ENCODE measurements at places on chromosomes 13 and 19.

GRCh38 chr13:44797685-44798084 lies 191.6 kb downstream of the NUFIP1 start:
- DNase-seq: no peak

DNA sequence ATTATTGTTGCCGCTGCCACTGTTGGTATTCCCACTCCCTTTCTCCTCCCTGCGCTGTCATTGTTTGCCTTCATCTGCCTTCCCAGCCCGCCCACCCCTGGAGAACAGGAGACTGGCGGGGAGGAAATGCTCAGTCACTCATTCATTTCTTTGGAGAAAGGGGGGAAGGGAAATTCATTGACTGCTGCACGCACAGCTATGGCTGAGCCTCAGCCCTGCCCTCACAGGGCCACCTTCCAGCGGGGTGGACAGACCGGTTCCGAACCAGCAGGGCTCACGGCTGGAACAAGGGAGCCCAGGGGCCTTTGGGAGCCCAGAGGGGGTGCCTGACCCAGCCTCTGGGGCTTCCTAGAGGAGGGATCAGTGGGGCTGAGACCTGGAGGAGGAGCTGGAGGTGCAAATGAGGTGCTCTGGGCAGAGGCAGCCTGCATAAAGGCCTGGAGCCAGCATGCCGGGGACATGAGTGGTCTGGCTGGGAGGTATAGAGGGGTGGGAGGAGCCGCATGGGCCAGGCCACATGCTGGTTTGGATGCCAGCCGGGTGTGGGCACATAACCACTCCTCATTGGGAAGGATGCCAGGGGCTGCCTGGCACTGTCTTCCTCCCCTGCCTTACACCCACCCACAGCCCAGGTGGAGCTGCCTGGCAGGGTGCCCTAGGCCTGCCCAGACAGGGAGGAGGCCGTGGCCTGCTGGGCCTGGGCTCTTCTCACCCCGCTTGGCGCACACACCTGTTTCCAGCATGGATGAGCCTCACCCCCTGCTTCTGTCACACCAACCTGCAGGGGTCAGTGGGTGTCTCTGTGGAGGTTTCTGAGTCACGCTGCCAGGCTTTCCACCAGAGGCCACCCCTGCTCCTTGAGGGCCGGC lies 26.8 kb downstream of the PPP5C start:
- DNase-seq: no peak

GRCh38 chr13:106651442-106651841 lies 83.5 kb upstream of the ARGLU1 start:
- no peak for DNase-seq

- DNase-seq: no peak
These were observed 2810.0 kb downstream of the PCDH9 start for GRCh38 chr13:64420181-64420580.

DNA sequence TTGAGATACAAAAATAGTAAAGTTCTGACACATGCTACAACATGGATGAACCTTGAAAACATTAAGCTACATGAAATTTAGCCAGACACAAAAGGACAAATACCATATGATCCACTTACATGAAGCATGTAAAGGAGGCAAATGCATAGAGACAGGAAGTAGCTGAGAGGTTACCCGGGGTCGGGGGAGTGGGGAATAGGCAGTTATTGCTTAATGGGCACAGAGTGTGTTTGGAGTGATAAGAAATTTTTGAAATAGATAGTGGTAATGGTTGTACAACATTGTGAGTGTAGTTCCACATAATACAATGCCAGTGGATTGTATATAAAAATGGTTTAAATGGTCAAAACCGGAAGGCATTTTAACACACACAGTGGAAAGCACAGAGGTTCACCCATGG lies 4.3 kb downstream of the N4BP2L1 start:
- DNase-seq: no peak

GRCh38 chr19:19043481-19043880 lies 10.1 kb downstream of the ARMC6 start:
- no peak for DNase-seq

DNA sequence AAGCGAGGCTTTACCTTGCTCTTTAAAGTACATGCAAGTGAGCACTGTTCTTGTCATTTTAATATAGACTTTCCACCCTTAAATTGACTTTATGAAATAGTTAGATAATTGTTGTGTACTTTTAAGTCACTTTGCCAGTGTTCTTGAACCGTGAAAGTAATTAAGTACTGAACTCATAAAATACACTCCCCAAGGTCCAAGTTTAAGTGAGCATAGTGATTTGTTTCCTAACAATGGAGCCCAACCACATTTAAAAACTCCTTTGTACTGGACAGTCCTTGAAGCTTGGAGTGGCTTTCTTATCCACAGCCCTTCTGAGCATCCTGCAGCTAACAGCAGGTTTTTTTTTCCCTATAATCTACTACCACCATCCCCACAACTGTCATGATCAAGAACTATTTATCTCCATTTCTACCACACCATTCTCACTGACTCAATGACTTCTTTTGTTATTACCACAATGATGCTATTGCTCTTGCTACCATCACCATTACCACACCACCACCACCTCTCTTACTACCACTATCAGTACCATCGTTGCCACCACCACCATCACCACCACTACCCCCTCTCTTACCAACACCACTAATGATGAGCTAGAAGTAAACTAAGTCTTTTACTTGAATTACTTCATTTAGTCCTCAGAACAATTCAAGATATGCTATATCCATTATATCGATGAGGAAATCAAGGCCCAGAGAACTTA lies 452.6 kb downstream of the DIAPH3 start:
- no peak for DNase-seq

DNA sequence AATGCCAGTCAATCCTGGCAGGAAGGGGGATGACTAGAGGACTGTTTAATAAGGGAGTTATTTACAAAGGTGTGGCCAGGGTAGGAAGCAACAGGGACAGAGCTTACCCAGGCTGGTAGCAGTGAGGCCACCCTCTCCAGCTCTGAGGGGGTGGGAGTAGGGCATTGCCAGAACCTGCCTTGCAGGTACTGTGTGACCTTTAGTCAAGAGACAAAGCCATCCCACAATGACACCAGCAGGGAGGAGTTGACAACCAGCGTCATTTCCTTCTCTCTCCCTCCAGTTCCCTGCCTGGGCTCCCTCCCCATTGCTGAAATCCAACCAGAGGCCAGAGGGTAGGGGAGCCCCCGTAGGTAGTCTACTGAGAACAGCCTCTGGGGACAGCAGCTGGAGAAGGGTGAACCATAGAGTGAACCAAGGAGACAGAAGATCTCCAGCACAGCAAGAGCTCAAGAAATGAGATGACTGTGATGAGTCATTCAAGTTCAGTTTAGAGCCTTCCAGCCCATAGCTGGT lies 33.3 kb upstream of the SPATA13 start:
- no peak for DNase-seq

GRCh38 chr19:30001791-30002190 lies 59.8 kb downstream of the URI1 start:
- DNase-seq: no peak

DNA sequence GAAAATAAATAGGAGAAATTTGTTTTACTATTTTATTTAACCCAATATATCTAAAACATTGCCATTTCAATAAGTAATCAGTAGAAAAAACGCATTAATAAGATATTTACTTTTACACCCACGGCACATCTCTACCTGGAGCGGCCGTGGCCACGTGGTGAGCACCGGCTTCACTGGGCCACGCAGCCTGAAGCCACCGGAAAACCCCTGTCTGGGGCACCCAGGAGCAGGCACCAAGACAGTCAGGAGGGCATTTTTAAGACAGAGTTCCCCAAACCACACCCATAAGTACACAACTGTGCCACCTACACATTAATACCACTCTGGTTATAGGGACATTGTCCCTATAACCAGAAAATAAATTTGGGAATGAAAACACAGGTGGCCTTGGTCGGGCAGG lies 80.9 kb downstream of the SPACA7 start:
- DNase-seq: no peak

- DNase-seq: no peak
These were observed 55.0 kb downstream of the LATS2 start for GRCh38 chr13:21006141-21007005.

GRCh38 chr19:1110809-1111640 lies 7.2 kb downstream of the GPX4 start:
- no peak for DNase-seq

GRCh38 chr13:76363682-76364289 lies 522.4 kb downstream of the KCTD12 start:
- no peak for DNase-seq

- DNase-seq: no peak
These were observed 99.4 kb downstream of the MIPEP start for GRCh38 chr13:23789576-23790346.

- DNase-seq: no peak
These were observed 9.7 kb downstream of the CTU1 start for GRCh38 chr19:51098365-51099046.

GRCh38 chr19:16896146-16897028 lies 7.6 kb downstream of the F2RL3 start:
- DNase-seq: no peak

DNA sequence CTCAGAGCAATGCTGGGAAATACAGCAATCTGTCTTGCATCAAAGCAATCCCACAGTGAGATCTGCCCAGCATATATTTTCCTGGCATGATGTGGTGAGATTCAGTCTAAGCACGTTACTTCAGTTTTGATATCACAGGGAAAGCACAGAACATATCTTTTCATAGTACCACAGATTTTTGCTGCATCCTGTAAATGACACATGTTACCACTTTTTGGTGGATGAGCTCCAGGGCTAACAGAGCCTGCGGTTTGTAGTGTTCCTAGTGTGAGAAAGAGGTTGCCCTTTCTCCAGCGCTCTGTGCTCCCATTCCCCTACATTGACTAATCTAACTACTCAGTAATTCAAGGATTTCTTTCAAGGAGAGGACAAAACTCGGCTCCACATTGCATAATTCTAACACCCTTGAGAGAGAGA lies 409.0 kb downstream of the GPC6 start:
- DNase-seq: peak; percentile 21

DNA sequence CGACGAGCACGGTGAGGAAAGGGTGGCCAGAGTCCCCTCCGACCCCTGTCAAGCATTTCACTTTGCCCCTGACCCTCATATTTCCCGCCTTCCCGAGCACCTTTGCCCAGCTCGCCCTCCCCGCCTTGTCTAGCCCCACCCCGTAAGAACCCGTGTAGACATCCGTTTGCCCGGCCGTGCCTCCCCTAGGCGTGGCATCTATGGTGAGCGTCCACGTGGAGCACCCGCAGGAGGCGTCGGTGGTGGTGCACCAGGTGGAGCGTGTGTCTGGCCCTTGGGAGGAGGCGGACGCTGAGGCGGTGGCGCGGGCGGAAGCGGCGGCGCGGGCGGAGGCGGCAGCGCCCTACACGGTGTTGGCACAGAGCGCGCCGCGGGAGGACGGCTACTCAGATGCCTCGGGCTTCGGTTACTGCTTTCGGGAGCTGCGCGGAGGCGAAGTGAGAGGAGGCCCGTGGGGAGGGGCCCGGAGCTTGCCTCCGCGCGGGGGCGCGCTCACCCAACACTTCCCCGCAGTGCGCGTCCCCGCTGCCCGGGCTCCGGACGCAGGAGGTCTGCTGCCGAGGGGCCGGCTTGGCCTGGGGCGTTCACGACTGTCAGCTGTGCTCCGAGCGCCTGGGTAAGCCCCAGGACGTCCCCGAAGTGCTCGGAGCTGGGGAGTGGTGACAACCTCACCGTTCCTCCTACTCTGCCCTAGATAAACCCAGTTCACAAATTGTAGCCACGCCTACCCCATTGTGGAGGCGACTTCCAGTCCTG lies 4.2 kb downstream of the LTBP4 start:
- no peak for DNase-seq

DNA sequence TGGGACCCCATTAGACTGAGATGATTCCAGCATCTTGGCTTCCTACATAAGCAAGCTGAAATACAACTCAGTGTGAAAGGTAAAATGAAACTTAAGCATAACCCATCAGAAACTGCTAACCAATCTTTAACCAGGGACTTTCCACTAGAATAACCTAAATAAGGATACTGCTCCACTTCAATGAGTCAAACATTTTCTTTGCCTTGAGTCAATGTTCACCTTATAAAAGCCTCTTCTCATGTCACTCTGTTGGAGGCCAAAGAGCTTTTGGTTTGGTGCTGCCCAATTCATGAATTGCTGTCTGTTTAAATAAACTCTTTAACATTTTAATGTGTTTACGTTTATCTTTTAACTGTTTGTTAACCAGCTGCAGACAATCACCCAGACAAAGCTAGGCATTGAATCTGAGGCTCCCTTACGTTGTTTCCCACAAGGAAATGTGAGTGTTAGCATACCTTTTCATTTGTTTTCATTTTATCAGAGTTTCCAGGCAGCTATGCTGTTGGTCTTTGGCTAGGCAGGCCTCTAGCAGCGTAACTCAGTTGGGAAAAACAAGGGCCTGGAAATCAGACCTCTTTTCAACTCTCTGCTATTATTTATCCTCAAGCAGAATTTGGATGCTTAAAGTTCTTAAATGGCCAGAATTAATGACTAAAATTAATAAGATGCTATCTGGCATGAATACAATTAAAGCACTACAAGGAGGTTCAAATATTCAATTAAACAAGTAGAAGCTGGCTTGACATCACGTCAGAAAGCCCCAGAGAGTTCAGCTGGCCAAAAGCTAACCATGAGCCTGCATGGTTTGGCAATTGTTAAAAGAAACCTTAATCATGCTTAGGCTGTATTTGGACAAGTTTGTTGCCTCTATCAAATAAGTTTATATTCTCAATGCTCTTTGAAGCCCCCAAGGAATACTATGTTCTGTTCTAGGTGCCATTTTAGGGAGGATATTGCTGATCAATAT lies 200.2 kb downstream of the DCLK1 start:
- no peak for DNase-seq

DNA sequence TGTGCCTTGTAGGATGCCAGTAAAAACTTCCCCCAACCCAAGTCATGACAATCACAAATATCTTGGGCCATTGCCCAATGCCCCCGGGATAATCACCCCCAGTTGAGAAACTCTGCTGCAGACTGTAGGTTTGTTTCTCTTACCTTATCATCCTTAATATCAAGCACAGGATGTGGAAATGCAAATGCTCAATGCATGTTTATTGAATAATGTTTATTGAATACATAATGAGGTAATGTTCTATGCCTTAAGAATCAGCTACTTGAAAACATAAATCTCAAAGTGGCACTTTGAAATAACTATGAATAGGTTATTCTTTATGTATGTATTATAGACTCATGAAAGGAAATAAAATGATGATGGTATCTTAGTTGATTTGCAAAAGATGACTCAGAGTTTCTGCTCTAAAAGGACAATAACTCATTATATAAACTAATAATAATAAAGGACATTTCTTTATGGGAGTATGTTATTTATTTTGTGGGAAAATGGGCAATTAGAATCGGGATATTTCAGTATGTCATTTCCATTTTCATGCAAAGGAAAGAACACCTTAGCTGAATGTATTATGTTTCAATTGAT lies 414.2 kb downstream of the EFNB2 start:
- DNase-seq: no peak

GRCh38 chr19:805166-805551 lies 7.9 kb downstream of the PTBP1 start:
- DNase-seq: no peak

DNA sequence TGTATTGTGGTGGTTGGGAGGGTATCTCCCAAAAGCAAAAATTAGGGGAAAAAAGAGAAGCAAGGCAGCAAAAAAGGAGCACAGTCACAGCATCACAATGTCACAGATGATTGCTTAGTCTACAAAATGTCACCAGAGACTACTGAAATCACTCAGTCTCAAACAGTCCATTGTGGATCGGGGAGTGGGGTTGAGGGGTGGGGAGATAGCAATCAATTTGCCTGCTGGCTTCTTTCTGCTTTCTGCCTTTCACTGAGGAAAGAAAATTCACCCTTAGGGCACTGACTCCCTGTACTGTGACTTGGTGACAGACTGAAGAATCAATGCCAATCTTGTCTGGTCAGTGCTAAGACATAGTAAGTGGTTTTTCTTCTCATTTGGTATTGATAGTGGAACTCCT lies 2127.1 kb upstream of the PCDH20 start:
- DNase-seq: no peak

GRCh38 chr19:35170359-35171061 lies 16.0 kb downstream of the FXYD5 start:
- no peak for DNase-seq
